A549 (cell line): ENCODE measurements at places on chromosomes 2 and 18.

DNA sequence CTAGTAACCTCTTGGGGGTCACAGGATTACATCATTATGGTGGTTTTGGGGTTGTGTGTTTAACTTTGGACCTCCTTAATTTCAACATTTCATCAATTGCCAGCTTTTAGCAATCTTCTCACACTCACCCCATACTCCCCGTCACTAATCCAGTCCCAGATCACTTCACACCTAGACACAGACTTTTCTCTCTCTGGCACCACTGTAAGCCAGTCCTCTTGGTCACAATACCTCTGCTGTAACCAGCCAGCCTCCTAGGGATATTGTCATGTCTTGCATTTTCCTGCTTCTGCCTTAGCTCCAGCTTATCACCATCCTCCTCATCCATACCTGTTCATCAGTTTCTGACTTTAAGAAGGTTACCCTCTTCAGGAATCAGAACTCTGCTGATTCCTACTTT, 1.6 kb upstream of the STK17B start:
- no peak for DNase-seq

DNA sequence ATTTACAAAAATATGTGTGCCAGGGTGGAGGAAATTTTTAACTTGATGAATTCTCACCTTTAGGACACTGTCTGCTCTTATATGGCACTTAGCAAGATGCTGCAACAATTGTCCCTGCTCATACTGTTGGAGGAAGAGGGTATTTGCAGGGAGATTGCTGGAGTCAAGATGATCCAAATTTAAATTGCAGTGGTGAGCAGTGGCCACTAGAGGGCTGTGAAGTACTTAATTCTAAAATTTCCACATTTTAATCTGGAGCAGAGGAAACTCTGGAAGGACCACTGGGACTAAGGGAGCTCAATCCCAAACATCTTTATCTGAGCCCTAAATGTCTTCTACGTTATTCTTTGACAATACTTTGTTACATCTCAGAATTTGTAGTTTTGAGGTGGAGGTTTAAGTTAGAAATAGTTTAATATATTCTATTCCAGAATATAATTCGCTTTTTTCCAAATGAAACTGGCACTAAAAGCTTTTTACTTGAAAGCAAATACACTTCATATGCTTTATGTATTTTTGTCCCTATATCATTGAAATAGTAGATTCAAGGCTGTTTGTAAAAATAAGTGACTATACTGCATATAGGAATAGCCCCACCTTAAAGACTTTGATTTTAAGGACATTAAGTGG, 33.0 kb upstream of the PTH2R start:
- peak; percentile 67 for DNase-seq

DNA sequence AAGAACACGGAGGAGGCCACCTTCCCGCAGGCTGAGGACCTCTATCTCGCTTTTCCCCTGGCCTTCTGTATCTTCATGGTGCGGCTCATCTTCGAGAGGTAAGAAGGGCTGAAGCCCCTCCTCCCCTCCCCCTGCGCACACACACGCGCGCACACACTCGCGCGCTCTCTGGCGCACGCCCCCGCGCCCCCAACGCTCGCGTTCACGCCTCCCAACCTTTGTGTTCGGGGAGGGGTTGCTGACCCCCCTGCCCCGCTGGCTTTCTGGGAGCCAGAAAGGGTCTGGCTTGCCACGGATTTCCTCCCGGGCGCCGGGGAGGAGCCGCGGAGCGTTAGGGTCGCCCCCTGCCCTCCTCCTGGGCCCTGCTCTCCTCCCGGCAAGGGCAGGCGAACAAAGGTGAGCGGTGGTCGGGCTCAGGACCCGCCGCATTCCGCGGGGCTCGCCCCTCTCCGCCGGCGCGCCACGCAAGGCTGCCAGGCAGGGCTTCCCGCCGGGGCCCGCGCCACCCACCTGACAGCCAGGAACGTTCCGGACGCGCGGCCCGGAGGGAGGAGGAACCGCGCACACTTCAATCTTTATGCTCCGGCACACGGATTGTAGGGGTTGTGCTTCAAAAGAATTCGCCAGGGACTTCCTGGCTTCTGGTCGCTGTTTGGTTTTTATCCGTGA, 583 bp downstream of the CERS6 start:
- peak; percentile 18 for DNase-seq

- DNase-seq: peak; percentile 48
Measured at GRCh38 chr2:206482123-206482522, 38.8 kb downstream of the ADAM23 start.

- peak; percentile 62 for DNase-seq
Measured at GRCh38 chr18:11994336-11994702, 13.0 kb downstream of the IMPA2 start.

DNA sequence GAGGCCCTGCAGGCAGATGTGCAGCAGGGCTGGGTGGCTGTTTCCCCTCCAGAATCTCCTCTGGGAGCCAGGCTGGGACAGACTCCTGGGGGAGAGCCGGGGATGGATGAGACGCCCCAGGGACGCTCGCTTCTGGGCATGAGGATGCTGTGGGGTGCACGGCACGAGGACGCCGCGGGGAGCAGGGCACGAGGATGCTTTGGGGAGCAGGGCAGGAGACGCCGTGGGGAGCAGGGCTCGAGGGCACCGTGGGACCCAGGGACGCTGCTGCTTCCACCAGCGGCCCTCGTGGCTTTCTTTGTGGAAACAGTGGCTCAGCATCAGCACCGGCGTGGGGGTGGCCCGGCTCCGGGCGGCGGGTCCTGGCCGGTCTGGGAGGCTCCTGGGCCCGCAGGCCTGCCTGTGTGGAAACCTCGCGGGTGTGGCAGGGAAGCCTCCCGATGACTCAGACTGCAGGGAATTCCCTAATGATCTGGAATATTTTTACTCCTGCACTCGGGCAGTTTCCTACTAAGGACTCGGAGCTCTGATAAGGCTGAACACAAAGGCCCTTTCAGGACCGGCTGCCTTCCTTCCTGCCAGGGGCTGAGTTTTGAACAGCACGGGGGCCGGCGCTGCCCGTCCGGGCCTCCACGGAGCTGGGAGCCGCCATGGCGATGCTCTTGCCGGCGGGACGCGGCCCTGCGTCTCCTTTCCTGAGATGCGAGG, 62.6 kb downstream of the NFATC1 start:
- DNase-seq: peak; percentile 48

- no peak for DNase-seq
Measured at GRCh38 chr2:171800639-171801038, 93.4 kb downstream of the SLC25A12 start.

GRCh38 chr2:189369566-189369965, 71.7 kb upstream of the WDR75 start:
- DNase-seq: peak; percentile 43

- no peak for DNase-seq
Measured at GRCh38 chr2:228838819-228839218, 432.3 kb downstream of the PID1 start.
